ENCODE measurements at places on chromosomes 7 and 10.
A peak's percentile ranks its signal among the peaks of the same experiment; 100 is the strongest.

DNA sequence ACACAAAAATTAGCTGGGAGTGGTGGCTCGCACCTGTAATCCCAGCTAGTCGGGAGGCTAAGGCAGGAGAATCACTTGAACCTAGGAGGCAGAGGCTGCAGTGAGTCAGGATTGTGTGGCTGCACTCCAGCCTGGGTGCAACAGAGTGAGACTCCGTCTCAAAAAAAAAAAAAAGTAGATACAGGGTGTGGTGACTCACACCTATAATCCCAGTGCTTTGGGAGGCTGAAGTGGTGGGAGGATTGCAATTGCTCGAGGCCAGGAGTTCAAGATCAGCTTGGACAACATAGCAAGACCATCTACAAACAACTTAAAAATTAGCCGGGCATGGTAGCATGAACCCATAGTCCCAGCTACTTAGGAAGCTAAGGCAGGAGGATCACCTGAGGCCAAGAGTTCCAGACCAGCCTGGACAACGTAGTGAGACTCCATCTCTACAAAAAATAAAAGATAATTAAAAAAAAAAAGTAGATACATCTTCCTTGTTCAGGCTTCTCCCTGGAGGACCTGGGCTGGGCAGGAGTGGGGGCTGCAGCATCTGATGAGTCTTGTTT, 2.0 kb downstream of the MOSPD3 start:
- no peak for DNase-seq

DNA sequence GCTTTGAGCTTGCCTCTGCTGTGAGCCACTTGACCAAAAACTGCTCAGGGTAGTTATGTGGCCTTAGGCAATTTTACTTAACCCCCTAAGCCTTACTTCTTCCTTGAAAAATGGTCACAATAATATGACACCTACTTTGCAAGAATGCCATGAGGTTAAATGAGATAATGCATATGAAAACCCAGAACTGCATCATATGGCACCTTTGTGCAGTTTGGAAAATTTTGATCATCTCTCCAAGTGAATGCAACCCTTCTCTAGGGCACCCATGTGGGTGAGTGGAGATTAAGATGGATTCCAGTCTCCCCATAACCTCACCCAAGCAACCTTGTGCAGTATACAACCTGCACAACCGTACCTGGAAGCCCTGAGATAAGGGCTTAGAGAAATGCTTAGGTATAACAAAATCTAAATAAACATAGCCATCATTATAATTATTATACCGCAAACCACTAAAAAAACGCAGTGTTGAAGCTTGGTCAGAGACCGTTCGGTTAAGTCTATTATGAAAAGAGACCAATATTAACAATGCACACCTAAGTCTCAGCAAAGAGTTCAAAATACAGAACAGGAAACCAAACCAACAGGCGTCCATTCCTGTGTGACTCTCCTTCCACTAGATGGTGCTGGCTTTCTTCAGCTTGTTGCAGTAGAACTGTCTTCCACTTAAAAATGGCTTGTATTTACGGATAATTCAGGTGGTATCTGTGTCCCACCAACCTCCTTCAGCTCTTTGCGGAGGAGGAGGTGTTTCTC, 21.0 kb upstream of the ASB15 start:
- no peak for DNase-seq

- DNase-seq = no peak
These were observed 29.8 kb downstream of the PRR15 start for GRCh38 chr7:29593459-29593858.

- DNase-seq = no peak
These were observed 14.4 kb upstream of the GPR15LG start for GRCh38 chr10:84159076-84159685.

GRCh38 chr7:127393368-127394058, 1.0 kb upstream of the ZNF800 start:
- DNase-seq = no peak

GRCh38 chr10:114483575-114483974, 79.3 kb upstream of the AFAP1L2 start:
- no peak for DNase-seq

DNA sequence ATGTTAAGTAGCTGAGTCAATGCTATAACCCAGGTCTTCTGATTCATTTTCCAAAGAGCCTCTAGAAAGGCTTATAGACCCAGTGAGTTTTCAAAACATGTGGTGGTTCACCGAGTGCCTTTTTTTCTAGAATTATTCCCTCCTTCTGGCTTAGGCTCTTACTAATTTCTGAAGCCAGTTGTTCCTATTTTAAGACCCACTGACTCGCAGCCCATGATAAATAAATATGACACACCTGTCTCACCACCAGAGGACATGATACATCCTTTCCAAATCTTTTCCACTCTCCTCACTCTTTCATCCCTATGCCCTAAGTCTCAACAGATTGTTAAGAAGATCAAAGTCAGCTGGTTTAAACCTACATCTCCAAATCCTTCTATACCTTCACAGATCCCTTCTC, 126.0 kb upstream of the WNT16 start:
- DNase-seq = no peak

DNA sequence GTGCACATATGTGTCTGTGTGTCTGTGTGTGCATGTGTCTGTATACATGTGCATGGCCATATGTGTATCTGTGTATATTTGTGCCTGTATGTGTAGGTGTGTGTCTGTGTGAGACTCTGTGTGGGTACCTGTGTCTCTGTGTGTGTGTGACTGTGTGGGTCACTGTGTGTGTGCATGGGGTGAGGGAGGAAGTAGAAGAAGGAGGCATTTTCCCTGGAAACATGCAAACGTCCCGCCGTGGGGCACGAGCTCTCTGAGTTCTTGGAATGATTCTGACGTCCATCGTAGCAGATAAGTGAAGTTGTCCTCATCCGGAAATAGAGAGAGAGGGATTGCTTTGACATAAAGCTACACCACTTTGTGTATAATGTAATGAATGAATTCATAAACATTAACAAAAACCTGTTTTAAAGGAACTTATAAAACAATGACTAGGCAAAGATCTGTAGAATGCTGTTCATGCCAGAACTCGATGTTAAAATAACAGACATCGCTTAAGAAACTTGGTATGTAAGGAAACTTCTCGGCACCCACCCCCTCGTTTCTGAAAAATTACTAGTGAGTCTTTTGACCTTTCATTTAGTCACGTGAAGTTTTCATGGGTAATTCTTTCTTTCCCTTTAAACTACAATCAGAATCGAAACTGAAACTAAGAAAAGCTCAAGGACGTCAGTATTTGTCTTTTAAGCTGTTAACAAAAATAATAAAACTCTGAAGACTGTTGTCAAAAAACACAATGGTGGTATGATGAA, 43.6 kb upstream of the KLF6 start:
- DNase-seq = no peak

DNA sequence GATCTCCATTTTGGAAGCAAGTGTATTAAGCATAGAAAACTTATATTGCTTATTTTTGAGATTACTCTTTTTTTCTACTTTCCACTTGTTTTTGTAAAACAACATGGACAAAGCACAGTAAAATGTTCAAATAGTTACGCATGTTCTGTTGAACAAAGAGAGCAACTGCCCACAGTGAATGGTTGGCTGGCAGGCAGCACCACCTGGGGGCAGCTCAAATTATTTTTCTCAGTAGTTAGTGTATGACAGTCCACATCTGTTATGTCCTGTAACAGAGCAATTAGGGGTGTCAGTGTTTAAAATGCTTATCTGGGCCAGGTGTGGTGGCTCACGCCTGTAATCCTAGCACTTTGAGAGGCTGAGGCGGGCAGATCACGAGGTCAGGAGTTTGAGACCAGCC, 46.1 kb upstream of the CACUL1 start:
- DNase-seq = no peak

GRCh38 chr7:143484119-143484518, 6.4 kb downstream of the TAS2R41 start:
- DNase-seq = no peak

- DNase-seq = no peak
These were observed 108.9 kb upstream of the MKLN1 start for GRCh38 chr7:131218727-131219128.

- no peak for DNase-seq
These were observed 131.2 kb downstream of the RALA start for GRCh38 chr7:39754326-39755120.

- DNase-seq = no peak
These were observed 21.6 kb upstream of the FAM180A start for GRCh38 chr7:135770139-135770710.

GRCh38 chr7:140640060-140640637, 464 bp downstream of the DENND2A start:
- DNase-seq = no peak

- no peak for DNase-seq
These were observed 134.6 kb upstream of the TCF7L2 start for GRCh38 chr10:112815269-112816032.

- DNase-seq = no peak
These were observed 59.9 kb upstream of the NMT2 start for GRCh38 chr10:15228426-15228825.

DNA sequence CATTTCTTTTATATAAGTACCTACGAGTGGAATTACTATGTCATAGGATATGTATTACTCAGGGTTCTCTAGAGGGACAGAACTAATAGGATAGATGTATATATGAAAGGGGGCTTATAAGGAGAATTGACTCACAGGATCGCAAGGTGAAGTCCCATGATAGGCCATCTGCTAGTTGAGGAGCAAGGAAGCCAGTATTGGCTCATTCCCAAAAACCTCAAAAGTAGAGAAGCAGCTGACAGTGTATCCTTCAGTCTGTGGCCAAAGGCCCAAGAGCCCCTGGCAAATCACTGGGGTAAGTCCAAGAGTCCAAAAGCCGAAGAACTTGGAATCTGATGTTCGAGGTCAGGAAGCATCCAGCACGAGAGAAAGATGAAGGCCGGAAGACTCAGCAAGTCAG, 59.8 kb downstream of the GALNT17 start:
- DNase-seq = no peak

GRCh38 chr7:23404546-23405239, 65.6 kb downstream of the IGF2BP3 start:
- no peak for DNase-seq

- no peak for DNase-seq
These were observed 6.9 kb downstream of the ITPRIP start for GRCh38 chr10:104331208-104331838.

- no peak for DNase-seq
These were observed 186.6 kb upstream of the PDE1C start for GRCh38 chr7:32256811-32257210.

- DNase-seq = no peak
These were observed 146.8 kb downstream of the SPAG6 start for GRCh38 chr10:22491931-22492615.

GRCh38 chr7:105602325-105603305, 21.3 kb upstream of the EFCAB10 start:
- DNase-seq = no peak

DNA sequence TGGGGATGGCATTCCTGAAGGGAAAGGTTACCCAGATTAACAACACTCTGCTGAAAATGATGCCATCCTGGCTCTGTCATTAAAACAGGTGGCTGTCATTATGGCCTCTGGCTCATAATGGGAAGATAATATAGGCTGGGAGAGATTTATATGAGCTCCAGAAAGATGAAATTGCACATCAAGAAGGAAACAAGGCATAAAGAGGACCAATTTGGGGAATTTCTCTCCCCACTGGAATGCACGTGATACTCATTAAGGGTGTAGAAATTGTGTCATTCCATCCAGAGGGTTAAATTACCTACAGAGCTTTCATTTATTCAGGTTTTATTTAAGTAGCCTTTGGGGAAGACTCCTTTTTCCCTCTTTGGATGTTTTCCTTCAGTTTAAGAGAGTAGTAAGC, 71.6 kb upstream of the CELF2 start:
- DNase-seq = no peak

- no peak for DNase-seq
These were observed 80.8 kb upstream of the MKX start for GRCh38 chr10:27826369-27826768.

- peak; percentile 29 for DNase-seq
These were observed 452 bp upstream of the RPP30 start for GRCh38 chr10:90871279-90871765.

DNA sequence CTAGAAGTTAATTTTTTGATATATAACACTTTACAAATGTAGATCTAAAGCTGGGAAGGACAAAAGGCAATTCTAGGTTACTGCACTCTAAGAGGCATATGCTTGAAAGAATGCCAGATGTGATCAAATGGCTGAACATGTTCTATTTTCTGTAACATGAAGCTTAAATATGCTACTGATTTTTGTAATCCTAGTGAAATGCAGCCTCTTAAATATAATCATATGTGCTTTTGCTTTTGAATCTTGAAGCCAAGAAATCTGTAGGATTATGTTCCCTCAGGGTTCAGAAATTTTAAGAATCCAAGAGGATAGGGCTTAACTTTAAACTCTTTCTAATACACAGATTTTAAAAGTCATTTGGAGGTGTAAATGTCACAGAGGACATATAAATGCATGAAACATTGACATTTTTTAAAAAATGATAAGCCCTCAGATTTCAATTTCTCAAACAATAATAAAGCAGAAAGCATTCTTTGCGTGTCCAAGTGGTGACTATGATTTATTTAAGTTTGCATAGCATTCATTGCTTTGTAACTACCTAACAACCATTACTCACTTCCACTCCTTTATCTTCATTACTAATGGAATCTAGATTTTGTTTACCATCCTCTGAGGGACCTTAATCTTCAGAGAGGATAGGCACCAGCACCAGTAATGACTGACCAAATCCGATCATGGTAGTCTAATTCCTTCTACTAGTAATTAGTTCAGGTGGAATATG, 170.4 kb downstream of the MAGI2 start:
- DNase-seq = no peak

DNA sequence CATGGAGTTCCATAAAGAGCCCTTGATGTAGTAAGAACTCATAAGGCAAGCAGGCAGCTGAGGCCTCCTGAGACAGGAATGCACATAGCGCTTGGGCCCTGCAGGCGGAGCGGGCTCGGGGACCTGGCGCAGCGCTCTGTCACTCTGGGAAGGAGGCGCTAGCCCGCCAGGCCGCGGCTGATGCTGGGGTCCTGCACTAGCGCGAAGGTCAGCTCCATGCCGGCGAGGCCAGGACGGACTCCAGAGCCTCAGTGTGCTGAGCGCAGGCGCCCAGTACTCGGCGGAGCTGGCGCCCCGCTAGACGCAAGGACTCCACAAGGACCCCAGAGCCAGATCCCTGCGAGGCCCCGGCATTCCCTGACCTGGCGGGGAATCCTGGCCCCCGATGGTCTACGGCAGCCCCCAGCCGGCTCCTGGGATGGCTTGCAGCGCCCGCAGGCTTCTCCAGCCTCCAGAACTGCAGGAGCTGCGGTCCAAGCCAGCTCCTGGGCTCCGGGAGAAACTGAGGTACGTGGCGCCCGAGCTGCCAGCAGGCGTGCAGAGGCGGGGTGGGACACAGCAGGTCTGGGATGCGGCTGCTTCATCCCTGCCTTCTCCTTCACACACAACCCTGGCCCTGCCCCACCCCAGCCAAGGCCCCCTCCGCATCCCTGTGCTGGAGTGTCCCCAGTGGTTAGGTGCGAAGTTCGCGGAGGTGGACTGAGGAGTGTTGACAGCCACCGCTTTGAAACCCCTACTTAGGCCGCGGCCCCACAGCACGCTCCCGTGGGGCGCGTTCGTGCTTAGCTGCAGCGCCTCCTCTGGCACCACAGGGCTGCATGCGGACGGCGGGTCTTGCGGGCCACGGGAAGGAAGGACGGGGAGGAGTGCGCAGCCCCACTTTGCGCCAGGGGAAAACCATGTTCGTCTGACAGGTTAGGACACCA, 761.5 kb upstream of the POM121L12 start:
- no peak for DNase-seq

GRCh38 chr10:129464251-129464650, 2.8 kb upstream of the MGMT start:
- no peak for DNase-seq

GRCh38 chr10:4568731-4569130, 257.3 kb upstream of the AKR1E2 start:
- no peak for DNase-seq
